ENCODE measurements at places on chromosomes 7 and 10.

- no peak for DNase-seq
Measured at GRCh38 chr7:13829914-13830900, 159.3 kb downstream of the ETV1 start.

DNA sequence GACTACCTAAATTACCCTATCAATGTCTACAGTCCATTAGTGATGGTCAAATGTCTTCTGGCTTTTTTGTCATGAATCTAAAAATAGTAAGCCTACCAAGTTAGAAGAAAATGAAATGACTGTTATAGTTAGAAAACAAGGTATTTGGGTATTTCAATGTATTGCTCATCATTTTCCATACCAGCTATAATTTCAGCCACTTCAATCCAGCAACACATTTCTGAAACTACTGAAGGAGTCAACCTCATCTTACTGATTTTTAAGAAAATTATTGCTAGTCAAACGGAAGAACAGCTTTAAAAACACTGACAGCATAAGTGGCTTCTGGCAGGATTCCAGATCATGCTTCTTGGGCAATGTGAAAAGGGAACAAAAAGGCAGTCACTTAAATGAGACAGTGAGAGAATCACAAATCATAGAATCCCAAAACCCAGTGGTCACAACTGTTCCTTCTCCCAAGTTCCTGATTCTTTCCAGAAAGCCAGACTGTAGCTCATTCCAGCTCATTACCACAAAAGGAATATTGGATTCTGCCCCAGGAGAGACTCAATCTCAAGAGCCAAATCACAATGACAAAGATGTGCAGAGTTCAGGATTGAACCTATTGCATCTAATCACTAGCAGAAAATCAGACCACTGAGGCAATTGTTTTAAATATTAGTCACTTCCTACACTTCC lies 61.2 kb upstream of the LRRN3 start:
- DNase-seq = no peak

DNA sequence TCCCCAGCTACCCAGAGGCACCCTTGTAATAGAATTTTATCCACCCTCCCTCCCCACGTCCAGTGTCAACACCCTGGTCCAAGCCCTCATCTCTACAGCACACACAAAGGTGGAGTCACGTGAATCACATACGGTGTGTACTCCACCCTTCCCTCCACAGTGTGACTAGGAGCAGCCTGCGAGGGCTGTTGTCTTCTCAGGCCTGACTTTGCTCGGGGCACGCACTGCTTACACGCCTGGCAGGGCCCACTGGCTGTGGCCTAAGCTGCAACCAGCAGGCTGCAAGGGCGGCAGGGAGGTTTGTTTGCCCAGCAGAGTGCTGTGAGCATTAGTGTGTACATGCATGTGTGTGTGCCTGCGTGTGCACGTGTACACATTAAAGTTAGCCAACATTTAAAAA lies 93.7 kb downstream of the COBL start:
- DNase-seq = no peak

GRCh38 chr10:102120991-102121738 lies 997 bp upstream of the LDB1 start:
- peak; percentile 65 for DNase-seq

- DNase-seq = no peak
Measured at GRCh38 chr10:61304746-61305145, 148.4 kb downstream of the TMEM26 start.

DNA sequence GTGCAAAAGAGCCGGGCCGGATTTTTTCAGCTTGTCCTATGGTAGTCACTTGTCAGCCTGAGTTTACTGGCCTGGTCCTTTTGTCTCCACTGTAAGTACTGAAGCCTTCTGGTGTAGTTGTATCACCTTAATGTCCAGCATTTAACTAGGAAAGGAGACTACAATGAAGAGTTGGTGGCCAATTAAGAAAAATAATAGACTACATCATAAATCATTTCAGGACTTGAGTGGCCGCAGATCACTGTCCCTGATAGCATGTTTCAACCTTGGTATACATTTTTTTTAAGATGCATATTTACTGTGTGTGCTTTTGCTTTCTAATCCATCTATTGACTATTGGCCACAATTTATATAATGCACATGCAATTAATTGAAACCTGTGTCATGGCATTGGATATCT lies 6.1 kb downstream of the FZD1 start:
- no peak for DNase-seq

GRCh38 chr7:101739775-101740398 lies 77.5 kb upstream of the CUX1 start:
- DNase-seq = no peak

GRCh38 chr7:80984619-80985018 lies 65.8 kb upstream of the SEMA3C start:
- DNase-seq = no peak

DNA sequence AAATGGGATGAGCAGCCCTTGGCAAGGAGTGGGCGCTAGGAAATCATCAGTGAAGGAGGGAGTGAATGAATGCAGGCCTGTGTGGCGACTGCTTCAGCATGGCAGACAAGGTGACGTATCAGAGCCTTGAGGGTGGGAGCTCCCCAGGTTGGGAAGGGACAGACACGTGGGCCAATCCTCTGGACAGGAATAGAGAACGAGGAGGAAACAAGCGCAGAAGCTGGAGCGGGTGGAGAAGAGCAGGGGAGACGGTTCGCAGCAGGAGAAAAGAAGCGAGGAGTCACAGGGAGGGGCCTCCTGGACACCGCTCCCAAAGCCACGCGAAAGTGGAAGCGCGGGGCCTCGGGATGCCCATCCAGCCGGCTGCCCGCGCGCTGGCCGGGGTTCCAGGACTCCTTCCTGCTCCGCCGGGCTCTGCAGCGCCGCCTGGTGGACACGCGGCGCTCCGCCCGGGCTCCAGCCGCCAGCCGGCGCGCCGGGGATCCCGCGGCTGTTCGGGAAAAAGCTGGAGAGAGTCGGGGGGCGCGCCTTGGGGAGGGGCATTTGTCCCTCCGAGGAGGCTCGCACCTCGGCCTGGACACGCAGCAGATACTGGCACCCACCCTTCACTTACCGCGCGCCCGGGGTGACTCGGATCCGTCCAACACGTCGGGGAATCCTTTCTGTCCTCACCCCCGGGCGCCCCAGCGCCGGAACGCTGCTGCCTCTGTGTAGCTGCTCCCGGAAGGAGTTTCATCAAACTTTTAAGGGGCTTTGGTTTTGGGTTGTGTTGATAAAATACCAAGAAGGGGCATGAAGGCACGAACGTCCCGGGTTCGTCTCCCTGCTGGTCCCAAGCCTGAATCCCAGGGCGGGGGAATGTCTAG lies 6.3 kb downstream of the ZNF503 start:
- no peak for DNase-seq

GRCh38 chr7:92671505-92672169 lies 81.4 kb upstream of the FAM133B start:
- no peak for DNase-seq

- no peak for DNase-seq
Measured at GRCh38 chr7:112140600-112140999, 65.6 kb downstream of the DOCK4 start.

DNA sequence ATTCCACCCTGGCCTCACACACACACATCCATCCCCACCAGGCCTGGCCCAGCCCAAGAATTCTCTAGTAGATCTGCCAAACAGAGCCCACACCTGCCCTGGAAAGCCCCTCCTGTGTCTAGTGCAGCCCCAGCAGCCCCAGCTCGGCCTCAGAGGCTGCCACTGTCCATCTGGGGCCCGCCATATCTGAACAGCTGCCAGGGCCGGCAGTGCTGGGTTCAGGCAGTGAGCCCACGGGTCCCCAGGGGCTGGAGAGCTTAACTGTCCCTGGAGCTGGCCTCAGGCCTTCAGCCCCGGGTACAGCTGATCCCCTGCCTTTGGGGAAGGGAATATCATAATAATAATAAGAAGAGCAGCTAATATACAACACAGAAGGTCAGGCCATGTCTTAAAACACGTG lies 574 bp downstream of the MYL10 start:
- no peak for DNase-seq

All from cerebellum (tissue), 4 donors.